ENCODE measurements at places on chromosomes 4 and X.
A peak's percentile ranks its signal among the peaks of the same experiment; 100 is the strongest.

DNA sequence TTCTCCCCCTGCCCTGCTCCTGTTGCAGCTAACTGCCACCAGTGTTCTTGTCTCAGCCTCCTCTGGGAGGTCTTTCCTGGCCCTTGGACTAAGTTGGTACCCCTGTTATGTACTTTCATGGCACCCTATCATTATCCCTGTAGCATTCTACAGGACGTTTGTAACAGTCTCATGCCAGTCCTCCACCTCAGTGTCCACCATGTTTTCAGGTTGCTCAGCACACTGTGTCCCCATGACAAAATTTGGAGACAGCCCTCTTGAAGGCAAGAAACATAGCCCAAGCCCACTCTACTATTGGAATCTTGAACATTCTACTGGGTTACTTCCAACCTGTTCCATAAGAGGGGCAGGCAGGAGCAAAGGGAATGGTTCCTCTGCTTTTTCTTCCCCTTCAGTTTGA is 194.4 kb upstream of the ANXA3 start:
- no peak for DNase-seq

DNA sequence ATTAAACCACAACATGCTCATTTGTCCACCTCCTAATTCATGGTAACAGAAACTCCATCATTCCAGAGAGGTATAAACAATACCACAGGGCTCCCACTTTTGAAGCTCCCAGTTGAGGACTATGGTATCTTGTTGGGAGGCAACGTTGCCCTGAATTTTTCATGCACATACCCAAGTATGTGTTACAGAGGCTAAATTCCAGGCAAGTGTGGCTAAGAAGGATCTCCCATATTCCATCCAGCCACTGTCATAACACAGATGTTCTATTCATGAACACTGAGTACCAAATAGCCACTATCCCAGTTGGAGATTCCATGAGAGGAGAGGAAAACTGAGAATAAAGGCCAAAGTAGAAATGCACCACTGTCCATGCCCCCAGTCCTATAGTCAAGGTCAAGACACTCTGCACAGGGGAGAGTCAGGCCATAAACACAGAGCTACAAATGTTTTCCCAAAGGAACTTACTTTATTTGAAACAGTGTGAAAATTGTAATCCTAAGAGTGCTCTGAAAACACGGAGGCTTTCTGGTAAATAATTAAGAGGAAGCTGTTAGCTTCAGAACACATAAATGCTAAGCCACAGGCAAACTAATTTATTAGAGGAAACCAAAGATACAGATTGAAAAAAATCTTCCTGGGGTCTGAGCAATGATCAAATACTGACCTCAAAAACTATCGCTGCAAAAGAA is 42.4 kb upstream of the TMPRSS11B start:
- no peak for DNase-seq

GRCh38 chr4:79687006-79687405 is 279.0 kb upstream of the GK2 start:
- DNase-seq: no peak

DNA sequence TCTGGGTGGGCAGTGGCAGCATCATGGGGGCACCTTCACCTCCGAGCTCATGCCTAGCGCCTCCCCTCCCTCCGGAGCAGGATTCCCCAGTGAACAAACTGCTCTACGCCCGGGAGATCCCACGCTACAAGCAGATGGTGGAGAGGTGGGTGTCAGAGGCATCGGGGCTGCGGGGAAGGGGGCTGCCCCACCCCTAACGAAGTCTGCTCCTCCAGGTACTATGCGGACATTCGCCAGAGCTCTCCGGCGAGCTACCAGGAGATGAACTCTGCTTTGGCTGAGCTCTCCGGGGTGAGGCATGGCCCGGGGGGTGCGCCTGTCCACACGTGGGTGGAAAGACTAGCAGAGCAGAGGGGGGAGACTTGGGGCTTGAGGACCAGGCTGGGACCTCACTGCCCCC is 2.7 kb upstream of the SRPK3 start:
- no peak for DNase-seq

DNA sequence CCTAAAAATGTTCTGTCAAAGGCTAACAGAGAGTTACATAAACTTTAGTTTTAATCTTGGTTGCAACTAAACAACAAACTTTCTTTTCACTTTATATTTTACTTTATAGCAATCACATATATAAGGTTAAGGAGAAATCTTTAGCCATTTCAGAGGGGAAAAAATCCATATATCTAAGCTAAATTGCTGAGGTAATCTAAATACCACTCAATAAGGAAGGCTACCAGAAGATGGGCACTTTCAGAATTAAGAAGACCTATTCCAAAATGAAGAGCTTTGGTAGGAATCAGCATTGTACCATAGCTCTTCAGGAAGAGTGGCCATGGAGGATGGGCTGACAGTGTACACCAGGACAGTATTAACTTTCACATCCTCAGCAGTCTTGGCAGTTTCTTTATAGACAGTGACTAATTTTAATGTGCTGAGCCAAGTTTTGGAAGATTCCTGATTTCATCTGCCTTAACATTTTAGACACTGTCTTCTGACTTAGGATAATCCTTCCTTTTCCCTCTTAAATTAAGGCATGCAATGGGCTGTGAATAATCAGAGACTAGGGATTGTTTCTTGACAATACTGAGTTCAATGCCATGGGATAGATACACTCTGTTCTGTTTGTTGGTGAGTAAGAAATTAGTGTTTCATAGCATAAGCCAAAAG is 7.1 kb downstream of the FAT4 start:
- DNase-seq: no peak

- no peak for DNase-seq
Observed at GRCh38 chr4:178633263-178633662, 1191.0 kb upstream of the AGA start.

- no peak for DNase-seq
Observed at GRCh38 chr4:187276736-187277408, 553.2 kb upstream of the FAT1 start.

- no peak for DNase-seq
Observed at GRCh38 chr4:168432419-168433146, 47.7 kb downstream of the DDX60L start.

DNA sequence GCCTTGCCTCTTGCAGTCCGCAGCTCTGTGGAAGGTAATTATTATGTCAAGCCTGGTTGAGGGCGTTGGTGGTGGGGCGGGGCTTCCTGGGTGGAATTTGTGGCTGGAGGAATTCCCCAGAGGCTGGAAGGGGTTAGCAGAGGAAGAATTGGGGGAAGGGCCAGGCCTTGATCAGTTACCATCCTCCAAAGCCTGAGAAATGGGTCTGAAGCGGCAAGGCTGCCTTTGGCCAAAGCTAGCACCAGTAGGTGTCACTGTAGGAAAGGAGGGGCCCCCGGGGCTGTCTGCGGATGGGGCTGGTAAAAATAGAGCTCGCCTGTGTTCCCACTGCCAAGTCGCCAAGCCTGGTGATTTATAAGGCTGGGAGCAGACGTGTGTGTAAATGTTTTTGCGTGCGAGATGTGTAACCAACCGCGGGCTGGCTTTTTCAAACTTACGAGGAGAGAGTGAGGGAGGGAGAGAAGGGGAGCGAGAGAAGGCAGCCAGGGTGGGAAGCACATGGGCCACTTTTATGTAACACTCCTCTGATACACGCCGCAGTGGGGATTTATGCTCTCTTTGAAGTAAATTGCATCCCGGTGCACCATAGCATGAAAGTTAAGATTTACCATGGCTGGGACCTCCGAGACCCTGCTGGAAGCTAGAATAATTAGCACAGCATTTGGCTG is 367.0 kb downstream of the BCOR start:
- peak; percentile 64 for DNase-seq

DNA sequence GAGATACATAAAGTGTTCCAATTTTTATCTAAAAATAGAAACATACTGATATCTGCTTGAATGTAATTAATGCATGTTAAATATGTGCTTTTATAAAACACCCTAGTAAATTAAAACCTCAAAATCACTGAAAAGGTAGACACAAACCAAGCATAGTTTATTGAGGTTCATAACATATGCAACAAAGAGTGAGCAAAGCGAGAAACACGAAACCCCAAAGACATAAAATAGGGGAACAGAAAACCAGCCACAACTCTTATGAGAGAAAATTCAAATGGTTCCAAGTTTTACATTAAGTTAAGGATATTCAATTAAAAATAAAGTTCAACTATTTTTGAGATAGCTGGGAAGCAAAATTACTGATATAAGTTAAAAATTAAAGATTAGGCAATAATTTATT is 336.4 kb upstream of the AGA start:
- no peak for DNase-seq
